Left cardiac atrium (tissue), 4 donors: ENCODE measurements at places on chromosomes 6 and 20.

- DNase-seq, result no peak
Measured at GRCh38 chr6:82795940-82796339, 269.7 kb downstream of the UBE3D start.

GRCh38 chr6:48535582-48536009, 424.6 kb upstream of the PTCHD4 start:
- DNase-seq, result no peak

GRCh38 chr20:11379257-11380011, 538.3 kb upstream of the BTBD3 start:
- no peak for DNase-seq

DNA sequence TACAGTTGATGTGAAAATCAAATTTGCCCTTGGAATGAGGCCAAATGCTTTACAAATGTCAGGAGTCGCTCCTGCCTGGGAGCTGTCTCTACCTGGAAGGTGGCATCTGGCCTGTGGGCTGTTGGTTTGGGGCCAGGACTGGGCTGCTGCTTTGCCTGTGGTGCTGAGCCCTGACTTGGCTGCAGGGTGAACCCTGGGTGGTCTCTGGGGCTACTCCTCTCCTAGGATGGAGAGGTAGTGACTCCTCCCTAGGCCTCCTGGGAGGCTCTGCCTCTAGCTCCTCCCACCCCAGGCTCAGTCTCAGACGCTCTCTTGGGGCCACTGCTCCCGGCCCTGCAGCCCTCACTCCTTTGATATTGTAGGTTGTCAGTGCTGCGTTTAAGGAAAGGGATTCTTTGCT, 47.5 kb downstream of the EFCAB8 start:
- no peak for DNase-seq

DNA sequence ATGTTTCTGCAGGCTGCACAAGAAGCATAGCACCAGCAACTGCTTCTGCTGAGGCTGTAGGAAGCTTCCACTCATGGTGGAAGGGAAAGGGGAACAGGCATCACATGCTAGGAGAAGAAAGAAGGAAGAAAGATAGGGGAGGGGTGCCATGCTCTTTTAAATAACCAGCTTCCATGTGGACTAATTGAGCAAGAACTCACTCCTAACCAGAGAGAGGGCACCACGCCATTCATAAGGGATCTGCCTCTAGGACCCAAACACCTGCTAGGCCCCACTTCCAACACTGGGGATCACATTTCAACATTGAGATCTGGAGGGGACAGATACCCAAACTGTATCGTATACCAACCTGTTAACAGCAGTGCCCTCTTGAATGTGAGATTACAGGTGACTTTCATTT, 46.9 kb upstream of the ARMC2 start:
- DNase-seq, result no peak

DNA sequence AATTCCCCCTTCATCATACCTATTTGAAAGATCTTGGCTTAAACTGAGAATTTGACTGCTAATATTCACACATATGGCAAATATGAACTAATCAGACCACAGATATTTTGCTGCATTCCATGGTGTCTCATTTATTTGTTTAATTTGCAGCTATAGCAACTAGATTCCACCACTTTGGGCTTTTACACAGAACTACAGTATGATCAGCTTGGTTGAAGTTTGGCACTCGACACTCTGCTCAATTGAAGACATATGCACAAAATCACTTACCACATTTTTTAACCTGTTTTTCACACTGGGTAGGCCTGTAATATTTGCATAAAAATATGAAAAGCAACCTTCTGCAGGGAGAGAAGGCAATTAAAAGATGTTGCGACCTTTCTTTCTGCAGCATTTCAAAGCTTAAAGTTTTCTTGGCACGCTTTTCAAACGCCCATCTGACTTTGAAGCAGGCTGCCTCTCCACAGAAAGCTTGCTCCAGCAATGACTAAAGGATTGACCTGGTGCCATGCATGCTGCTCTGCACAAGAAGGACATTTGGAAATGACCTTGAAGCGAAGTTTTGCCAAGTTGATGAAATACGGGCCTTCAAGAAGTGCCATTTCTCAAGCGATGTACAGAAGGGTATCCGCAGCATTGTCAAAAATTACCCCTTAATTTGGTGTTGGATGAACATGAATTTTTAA, 126.7 kb downstream of the AIG1 start:
- peak; percentile 29 for DNase-seq

DNA sequence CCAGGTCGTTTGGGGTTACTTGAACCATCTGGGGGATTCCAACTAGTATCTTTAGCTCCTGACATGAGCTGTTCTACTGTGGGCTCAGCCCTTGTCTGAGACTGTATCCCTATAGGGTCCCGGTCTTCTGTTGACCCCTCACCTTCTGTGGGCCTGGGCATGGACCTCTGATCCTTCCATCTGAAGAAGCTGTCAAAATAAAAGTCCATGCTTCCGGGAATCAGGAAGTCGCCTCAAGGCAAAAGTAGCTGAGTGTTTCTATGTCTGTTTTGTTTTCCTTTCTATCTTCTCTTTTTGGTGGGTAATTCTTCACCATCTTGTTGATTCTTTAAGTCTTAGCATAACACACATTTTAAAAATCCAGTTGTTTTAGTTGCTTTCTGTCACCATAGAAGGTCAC, 30.3 kb downstream of the ITPR3 start:
- DNase-seq, result no peak

- DNase-seq, result no peak
Measured at GRCh38 chr6:33770833-33771145, 18.1 kb downstream of the LEMD2 start.

DNA sequence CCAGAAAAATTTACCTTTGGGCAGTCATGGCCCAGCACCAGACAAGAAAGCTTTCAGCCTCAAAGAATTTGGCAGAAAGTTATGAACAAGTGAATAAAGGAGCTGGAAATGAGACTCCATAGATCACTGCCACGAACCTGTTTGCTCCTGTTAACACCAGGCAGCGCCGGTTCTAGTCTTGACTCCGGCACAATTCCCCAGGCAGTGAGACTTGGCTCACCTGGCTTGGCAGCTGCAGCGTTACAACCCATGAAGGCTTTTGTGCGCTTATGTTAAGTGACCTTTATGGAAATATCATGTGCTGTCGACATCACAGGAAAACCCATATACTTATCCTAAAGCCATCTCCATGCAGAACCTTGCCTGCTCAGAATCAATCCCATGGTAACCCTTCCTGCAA, 22.2 kb upstream of the FOXC1 start:
- no peak for DNase-seq

DNA sequence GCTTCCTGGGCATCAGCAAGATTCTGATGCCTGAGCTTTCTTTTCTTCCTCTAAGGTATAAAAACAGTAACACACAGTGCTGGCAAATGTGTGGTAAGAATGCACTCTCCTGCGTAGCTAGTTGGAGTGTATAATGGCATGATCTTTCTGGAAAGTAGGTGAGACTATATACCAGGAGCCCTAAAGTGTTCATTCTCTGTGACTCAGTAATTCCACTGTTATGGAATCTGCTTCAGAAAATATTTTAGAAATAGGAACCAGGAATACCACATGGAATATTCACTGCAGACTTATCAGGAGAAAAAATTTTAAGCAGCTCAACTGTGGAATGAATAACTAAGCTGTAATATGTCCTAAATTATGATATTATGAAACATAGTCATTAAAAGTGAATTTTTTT, 16.9 kb upstream of the CSE1L start:
- no peak for DNase-seq

- no peak for DNase-seq
Measured at GRCh38 chr6:72669324-72669723, 47.5 kb downstream of the KCNQ5 start.

- no peak for DNase-seq
Measured at GRCh38 chr6:3895312-3895653, 46.1 kb downstream of the FAM50B start.
